ENCODE measurements at places on chromosomes 7 and 10.

GRCh38 chr7:132296820-132297219, 279.4 kb downstream of the PLXNA4 start:
- no peak for ATAC-seq

DNA sequence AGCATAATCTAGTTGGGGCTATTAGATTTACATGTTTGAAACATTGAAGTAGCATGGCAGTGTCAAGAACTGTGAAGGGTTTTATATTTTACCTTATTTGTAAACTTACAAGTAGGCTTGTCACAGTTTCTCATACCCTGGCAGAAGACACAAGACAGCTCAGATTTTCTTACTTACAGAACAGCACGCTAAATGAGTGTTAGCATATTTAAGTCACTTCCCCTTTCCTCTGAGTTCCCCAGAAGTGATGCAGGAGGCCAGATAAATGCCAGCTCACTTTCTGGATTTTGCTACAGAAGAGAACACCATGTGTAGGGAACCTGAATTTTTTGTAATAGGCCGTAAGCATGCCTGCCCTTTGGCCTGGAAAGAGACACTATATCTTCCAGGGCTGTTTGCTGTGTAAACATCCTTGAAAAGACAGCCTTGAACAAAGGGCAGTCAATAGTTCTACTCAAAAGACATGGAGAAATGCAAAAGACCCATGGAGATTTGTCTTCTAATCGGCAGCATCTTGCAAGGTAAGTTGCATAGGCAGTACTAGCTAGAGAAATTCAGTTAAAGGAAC, 279.1 kb downstream of the PHF14 start:
- no peak for ATAC-seq

DNA sequence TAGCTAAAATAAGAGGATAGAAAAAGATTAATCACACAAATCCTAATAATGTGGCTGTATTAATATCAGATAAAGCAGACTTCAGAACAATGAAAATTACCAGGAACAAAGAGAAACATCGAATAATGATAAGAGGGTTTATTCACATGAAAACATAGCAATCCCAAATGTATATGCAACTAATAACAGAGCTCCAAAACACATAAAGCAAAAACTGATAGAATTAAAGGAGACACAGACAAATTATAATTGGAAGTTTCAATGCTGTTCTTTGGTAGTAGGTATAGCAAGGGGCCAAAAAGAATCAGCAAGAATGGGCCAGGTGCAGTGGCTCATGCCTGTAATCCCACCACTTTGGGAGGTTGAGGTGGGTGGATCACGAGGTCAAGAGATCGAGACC, 23.4 kb upstream of the DNAAF5 start:
- no peak for ATAC-seq

DNA sequence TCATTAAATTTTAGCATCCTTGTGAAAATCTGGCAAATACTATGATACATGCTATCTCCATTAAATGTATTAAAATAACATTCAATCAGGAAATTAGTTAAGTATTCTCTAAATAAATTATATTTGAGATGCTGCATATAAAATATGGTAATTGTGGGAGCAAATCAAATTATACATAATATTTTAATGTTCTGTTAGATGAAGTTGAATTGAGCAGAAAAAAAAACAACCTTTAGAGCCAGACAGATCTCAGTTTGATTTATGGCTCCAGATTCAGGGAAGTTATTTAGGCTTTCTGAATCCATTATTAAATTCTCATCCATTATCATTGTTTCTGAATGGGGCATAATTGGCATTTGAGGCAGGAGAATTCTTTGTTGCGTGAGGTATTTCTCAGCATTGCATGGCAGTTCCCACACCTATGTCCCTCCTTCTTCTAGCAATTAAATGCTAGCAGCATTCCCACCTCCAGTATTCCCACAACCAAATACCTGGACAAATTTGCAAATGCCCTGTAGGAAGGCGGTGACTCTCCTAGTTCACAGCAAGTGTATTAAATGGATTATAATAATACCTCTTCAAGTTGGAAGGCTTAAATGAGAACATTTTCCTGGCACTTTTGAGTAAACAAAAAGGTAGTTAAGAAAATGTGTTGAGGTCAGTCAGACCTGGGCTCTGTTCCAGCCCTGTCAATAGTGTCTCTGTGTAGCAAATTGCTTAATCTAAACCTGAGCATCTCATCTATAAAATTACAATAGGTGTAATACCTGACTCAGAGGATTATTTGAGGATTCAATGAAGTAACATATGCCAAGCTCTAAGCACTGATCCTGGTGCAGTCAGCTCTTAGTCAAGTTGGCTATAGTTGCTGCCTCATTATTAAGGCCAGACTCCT, 108.9 kb downstream of the RNLS start:
- ATAC-seq, result no peak

DNA sequence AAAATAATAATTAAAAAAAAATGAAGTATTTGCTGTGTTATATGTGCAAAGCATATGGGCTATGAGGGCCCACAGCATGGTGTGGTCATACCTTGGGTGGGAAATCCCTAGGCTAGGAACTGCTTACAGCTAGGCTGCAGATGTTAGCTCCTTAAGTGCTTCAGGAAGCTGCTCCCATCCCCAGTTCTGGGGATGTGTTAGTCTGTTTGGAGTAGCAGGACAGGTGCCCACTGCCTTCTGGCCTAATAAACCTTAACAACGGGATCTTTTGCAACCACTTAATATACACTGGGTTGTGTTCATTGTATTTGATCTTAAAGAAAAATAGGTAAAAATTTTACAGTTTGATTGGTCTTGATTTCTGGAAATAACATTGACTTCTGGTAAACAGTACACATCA, 46.3 kb downstream of the HK1 start:
- no peak for ATAC-seq

DNA sequence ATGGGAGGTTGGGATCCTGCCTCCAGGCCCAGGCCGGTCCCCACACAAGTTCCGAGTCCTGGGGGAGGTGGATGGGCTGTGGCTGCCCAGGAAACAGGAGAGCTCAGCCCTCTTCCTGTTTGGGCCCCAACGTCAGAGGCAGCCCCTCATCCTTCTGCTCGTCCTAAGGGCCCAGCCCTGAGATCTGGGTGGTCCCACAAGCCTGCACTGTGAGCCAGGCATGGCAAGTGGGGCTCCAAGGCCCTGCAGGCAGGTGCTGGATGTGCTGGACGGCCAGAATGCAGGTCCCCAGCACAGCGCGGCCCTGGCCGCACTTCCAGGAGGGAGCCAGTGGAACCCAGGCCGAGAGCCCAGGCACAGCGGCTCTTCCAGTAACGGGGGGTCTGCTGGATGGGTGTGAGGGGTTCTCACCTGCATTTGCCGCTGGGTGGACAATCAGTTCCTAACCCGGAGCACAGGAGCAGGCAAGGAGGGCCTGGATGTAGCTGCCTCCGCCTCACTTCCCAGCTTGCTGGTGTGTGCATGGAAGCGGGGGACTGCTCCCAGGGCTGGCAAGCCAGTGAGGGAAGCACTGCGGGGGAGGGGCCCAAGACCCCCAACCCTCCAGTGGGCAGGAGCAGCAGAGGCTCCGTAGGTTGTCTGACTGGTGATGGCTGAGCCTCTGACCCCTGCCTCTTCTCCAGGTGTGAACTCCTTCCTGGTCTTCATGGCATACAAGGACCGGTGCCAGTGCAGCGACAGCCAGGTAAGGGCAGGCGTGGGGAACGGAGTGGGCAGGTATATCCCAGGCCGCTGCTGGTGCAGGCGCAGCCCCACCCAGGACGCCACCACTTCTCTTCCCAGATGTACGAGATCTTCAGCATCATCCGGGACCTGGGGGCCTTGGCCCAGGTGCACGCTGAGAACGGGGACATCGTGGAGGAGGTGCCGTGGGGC, 9.7 kb downstream of the DPYSL4 start:
- ATAC-seq, result no peak

GRCh38 chr10:115849197-115849596, 423.8 kb downstream of the GFRA1 start:
- no peak for ATAC-seq
